ENCODE measurements at places on chromosomes 4 and X. TPM values are rescaled to one million over a fixed set of nuclear protein-coding genes. Genes with fewer than 3 reads are reported as not detected.
A peak's percentile ranks its signal among the peaks of the same experiment; 100 is the strongest.

GRCh38 chr4:89447543-89447942 is 139.9 kb upstream of the GPRIN3 start:
- no peak for DNase-seq

RAI2 gene
- total RNA-seq, result 0.59 TPM

GRCh38 chrX:14032406-14032805 is 2.7 kb upstream of the GEMIN8 start:
- DNase-seq, result peak; percentile 71

DNA sequence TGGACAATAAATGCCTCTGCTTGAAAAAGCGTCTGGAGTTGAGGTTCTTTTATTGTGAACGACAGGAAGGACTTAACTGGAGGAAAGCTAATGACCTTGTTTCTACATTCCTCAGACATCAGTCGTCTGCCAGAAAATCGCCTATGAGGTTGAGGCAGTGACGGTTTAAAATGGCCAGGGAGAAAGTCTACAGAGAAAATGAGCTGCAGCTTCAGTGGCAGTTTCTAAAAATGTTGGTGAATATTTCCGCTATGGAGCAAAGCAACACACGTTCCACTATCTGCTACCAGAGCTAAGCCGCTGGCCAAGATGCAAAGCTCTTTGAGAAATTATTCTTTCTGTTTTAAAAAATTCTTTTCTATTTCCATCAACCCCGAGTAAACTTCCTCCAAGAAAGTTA is 116.9 kb upstream of the GALNT7 start:
- DNase-seq, result no peak

GPRIN3 gene
- 8.6 TPM for total RNA-seq

FSTL5 gene
- not detected for total RNA-seq

DNA sequence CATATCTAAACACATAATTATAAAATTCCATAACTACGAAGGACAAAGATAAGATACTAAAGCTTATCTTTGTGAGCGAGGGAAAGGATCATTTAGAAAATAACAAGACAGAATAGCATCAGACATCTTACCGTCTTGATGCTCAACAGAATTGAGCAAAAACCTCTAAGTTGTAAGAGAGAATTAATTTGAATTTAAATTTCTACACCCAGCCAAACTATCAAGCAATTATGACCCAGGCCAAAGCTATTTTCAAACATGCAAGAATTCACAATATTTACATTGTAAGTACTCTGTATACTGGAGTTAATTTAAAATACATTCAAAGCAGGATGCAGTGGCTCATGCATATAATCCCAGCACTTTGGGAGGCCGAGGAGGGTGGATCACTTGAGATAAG is 16.5 kb downstream of the CLOCK start:
- DNase-seq, result no peak

TRIM60 gene
- total RNA-seq, result not detected

GRCh38 chr4:8157944-8158709 is 486 bp downstream of the ABLIM2 start:
- DNase-seq, result no peak

NAP1L5 gene
- total RNA-seq, result 3.5 TPM

SLC6A14 gene
- total RNA-seq, result not detected

GRCh38 chr4:38034986-38035882 is 75.0 kb downstream of the PTTG2 start:
- peak; percentile 49 for DNase-seq

GYPE gene
- 0.49 TPM for total RNA-seq

GRCh38 chrX:127908384-127908783 is 143.8 kb downstream of the ACTRT1 start:
- no peak for DNase-seq

DNA sequence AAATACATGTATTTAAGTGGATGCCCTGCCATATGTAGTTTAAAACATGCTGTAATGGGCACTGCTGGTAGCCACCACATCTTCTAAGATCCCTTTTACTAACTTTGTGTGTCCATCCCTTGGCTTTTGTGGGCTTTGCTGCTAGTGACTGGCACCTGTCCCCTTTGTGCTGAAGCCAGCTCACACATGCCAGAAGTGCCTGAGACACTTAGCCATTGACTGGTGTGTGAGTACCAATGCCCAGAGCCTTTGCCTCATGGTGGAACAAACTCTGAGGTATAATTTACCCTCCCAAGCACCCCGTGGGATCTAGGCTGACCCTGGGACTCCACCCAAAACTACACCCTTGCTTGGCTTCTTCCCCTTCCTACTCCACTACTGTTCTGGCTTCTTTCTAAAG is 33.0 kb downstream of the ARHGAP6 start:
- DNase-seq, result no peak

DNA sequence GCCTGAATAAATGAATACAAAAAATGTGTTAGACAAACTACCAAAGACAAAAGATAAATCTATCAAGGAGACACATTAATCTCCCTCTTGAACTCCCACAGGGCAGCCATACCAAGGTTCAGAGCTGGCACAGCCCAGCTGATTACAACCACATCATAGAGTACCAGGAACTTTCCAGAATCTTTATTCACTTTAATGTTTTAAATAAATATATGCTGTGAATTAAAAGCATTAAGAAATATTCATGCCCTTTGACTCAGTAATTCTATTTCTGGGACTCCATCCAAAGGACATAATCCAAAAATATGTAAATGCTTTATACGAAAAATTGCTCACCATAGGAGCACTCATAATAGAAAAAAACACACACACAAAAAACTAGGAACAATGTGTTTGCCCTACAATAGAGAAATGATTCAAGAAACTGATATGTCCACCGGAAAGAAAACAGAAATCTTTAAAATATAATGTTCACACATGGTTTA is 126.0 kb downstream of the LDB2 start:
- DNase-seq, result no peak

DNA sequence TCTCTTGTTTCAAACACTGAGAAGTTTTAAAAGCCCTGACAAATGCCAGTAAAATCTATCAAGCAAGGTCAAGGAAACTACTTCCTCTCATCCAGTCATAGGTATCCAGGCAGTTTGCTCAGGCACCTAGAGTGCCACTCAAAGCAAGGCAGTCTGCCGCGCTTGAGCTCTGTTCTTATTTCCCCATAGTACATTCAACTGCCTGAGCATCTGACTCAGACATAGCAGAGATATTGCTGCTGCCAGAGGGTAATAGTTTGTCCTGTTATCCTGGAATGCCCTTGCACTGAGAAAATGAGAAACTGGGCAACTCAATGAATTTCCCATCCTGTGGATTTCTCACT is 16.1 kb upstream of the ATP8A1 start:
- DNase-seq, result peak; percentile 68

GRCh38 chrX:56812515-56813105 is 83.6 kb downstream of the NBDY start:
- peak; percentile 42 for DNase-seq

DNA sequence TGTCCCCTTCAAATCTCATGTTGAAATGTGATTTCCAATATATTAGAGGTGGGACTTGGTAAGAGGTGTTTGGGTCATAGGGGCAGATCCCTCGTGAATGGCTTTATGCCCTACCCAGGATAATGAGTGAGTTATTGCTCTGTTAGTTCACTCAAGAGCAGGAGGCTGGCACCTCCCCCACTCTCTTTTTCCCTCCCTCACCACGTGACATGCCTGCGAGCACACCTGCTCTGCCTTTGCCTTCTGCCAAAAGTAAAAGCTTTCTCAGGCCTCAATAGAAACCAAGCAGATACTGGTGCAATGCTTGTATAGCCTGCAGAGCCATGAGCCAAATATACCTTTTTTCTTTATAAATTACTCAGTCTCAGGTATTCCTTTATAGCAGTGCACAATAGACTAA is 286.3 kb upstream of the UGT8 start:
- no peak for DNase-seq

GRCh38 chr4:136731025-136731424 is 801.3 kb downstream of the PCDH18 start:
- no peak for DNase-seq

COL25A1 gene
- not detected for total RNA-seq

SSX1 gene
- total RNA-seq, result not detected
